ENCODE measurements at places on chromosomes 3 and 15.

- DNase-seq: no peak
Measured at GRCh38 chr3:38204599-38205471, 39.5 kb downstream of the OXSR1 start.

DNA sequence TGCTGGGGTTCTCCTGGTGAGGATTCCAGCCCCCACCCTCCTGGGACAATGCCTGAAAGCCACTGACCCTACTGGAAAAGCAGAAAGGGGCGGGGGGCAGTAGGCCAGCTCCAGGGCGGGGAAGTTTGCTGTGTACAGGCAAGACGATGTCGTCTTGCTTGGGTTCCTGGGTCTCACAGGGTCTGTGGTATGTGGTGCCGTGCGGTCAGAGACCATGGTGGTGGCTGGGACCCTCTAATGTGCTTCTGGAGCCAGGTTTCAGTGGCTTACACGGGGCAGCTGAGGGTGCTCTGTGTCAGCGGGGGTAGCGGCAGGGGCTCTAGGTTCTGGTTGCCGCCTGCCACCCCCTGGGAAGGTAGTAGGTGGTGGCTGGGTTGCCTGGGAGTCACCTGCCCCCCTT lies 54.2 kb downstream of the RHCG start:
- DNase-seq: no peak

GRCh38 chr3:136305879-136306278 lies 55.7 kb downstream of the PCCB start:
- DNase-seq: no peak

DNA sequence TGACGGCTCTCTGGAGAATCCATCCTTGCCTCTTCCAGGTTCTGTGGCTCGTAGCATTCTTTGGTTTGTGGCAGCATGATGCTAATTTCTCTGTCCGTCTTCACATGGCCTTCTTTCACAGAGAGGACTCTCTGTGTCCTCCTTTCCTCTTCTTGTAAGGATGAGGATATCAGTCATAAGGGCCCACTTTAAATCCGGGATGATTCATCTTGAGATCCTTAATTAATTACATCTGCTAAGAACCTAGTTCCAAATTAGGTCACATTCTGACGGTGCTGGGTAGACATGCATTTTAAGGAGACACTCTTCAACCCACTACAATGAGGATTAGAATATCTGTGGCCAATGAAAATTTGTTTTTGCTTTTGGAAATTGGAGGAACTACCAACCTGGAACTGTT lies 15.7 kb upstream of the GXYLT2 start:
- no peak for DNase-seq

GRCh38 chr15:40274350-40275274 lies 8.3 kb downstream of the ANKRD63 start:
- DNase-seq: peak; percentile 90

- no peak for DNase-seq
Measured at GRCh38 chr3:134827213-134827612, 32.2 kb downstream of the EPHB1 start.

DNA sequence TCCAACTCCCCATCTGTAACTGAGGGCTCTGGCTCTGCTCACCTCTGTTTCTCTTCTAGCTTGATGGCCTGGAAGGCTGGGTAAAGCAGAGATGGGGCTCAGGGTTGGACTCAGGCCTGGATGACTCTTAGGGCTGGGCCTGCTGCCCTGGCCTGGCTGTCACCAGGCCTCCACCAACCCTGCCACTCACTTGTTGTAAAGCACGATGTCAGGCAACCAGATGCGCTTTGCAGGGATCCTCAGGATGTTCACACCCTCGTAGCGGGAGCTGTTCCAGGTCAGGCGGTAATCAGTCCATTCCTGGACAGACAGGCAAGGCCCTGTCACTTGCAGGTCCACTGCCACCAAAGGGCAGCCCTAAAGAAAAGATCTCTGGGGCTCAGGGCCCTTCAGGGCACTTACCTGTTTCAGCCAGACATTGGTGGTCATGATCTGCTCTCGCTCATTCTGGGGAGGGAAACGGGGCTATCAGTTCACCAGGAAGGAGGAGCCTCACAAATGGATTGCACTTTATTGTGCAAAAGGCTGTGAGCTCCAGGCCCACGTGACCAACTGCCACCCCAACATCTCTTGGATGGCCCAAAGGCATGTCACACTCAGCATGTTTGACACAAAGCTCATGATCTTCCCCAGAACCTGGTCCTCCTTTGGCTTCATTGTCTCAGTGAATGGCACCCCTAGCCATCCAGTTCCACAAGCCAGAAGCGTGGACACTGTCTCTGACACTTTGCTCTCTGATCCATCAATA lies 9.9 kb downstream of the CHRNB4 start:
- DNase-seq: no peak

DNA sequence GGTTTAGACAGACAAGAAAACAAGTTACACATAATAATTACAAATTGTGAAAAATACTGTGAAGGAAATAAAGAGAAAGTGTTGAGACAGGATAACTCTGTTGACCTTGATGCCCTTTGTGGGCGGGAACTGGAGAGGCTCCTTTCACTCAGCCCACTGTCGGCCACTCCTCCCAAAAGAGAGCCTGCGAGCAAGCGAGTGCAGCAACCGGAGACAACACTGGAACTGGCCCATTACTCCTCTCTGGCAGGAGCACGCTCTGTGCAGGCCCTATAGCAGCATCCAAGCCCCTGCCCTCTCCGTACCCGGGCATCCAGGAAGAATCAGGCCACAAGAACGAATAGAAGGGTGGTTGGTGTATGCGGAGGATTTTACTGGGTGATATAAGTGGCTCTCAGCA lies 16.2 kb upstream of the DUT start:
- DNase-seq: no peak

GRCh38 chr15:96218623-96219455 lies 111.7 kb upstream of the NR2F2 start:
- DNase-seq: no peak

DNA sequence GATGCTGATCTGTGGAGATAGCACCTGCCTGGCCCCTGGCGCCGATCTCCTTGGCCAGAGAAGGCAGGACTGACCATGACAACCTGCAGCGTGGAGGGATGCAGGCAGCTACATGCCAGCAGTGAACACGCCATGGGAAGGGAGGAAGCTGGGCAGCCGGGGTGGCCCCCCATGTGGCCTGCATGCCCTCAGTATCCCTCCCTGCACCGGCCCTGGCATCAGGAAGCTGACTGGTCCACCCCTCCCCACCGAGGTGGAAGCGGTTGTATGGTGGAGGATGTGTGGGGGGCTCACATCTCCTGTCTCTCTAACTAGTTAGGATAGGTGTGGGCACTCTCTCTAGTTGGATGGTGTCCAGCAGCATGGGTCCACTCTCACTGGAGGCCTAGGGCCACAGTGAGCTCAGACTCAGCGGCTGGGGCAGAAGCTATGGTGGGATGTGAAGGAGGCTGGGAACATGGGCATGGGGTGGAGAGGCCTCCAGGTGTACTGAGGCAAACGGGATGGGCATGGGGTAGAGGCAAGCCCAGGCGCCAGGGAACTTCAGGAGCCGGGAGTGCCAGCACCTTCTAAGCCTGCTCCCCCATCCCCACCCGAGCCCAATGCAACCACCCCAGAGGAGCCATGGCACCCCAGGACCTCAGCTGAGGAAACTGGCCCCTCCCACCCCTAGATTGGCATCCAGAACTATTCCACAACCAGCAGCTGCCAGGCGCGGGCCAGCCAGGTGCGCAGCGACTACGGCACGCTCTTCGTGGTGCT lies 1.8 kb upstream of the ABTB1 start:
- no peak for DNase-seq

Data from activated CD8-positive, alpha-beta memory T cell treated with anti-CD3 and anti-CD28 coated beads, Interleukin-2, amount 10 ng/mL, durations not matched to agents 7 days and 5 days (primary cell).